ENCODE measurements at places on chromosomes 3 and 15.

DNA sequence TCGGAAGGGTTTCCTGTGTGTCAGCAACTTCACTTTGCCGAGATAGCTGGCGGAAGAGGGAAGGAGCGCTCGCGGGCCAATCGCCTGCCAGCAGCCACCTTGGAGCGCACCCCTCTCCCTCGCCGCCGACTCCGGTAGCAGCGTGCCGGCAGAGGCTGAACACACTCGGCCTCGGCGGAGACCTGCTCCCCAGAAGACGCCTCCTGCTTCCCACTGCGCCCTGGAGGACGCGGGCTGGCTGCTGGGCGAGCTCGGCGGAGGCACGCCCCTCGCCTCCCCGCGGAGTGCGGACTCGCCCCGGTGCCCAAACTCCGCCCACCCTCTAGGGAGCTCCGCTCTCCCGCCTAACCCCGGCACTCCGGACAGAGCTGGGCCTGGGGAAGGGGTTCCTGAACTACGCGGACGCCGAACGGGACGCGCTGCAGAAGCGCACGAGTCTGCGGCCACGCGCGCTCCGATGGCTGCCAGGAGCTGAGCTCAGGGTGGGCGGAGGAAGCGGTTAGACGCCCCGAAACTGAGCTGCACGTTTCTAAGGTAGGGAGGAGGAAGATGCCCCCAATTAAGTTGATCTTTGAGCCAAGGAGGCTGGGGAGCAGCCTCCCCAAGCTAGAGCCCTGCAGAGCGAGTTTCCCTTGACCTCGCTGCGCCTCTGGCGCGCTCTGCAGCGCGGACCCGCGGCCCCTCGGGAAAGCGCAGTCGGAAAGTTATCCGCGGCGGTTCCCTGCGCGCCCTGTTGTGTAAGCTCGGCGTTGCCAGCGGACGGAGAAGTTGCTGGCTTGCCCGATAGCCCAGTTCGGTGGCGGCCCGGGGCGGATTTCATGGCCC is at the start of gene P2RY1:
Gene P2RY1 (plus strand): TSS at position 356 of the 825 bp plus-strand sequence. CDS start 652 bp downstream, outside the sequence.
- peak; percentile 77 for DNase-seq

DNA sequence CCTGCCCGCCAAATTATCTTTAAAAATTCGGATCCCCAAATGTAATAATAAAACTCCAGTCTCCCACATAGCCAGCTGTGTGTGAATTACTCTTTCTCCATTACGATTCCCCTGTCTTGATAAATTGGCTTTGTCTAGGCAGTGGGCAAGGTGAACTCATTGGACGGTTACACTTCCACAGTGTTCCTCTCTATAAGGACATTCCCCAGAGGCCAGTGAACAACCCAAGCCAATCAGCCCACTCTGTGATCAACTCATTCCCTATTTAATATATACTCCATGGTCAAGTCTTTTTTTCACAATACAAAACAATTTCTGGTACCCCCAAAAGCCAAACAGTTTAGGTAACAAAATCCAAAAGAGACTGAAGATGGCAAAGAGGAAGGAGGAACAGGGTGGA is 90.5 kb upstream of the DAZL start:
- no peak for DNase-seq

DNA sequence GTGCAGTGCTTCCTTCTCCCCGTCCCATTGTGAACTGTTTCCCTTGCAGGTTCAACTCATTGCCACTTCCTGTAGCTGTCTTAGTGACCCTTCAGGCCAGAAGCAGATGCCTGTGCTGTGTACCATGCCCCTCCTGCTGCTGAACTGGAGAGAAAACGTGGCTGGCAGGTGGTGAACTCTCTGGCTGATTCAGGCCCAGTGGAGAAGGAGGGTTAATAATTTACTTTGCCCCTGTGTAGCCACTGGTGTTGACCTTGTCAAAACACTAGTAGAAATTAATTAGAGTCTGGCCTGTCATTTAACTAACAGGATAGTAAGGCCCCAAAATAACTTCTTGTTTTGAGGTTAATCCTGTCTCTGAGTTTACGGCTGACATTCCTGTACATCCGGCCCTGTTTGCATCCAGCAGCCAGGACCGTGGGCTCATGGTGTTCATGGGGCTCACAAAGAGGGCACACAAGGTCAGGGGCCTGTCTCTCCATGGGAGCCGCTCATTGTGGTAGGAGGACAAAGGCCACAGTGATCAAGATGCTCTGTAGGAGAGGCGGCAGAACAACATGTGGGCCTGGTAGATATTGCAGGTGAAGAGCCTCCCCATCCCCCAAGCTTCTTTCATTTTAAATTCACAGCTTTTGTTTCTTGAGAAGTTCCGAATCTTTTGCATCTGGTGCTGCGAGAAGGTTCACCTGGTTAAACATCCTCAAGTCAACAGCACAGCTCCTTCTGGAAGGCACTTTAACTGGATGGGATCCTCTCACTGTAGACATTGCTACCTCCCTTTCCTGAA is 101.6 kb downstream of the CGNL1 start:
- DNase-seq, result no peak

DNA sequence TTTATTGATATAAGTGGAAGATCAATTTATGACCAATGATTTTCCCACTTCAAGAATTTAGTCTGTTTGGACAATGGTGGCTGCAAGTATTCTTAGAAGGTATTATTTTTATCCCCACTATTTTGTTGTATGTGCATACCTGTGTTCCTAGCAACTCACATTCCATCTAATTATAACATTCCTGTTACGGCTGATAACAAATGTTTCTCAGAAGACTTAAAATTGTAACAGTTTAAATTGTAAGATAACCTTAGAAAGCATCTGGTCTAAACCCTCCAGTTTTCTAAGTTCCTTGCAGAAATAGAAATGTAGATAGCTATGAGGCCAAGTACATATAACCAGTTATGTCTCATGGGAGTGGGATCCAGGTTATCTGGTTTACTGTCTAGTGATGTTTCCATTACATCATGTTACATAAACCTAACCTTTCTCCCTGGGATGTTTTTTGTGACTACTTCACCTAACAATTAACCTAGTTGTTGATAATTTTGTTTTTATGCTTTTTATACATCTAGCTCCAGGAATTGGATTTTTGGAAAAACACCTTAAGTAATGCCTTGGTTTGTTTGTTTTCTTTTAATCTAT is 11.1 kb upstream of the MFN1 start:
- no peak for DNase-seq

DNA sequence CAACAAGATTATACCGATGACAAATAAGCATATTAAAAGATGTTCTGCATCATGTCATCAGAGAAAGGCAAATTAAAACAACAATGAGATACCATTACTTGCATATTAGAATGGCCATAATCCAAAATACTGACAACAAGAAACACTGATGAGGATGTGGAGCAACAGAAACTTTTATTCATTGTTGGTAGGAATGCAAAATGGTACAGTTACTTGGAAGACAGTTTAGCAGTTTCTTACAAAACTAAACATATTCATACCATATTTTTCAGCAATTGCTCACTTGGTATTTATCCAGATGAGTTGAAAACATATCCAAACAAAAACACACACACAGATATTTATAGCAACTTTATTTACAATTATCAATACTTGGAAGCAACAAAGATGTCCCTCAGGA is 160.9 kb upstream of the MME start:
- DNase-seq, result no peak

GRCh38 chr3:159030138-159030670 is 228.3 kb downstream of the MFSD1 start:
- no peak for DNase-seq

- peak; percentile 48 for DNase-seq
Observed at GRCh38 chr3:129016356-129016719, 15.2 kb downstream of the EFCC1 start.

- no peak for DNase-seq
Observed at GRCh38 chr3:101179637-101180036, 140.7 kb downstream of the IMPG2 start.

GRCh38 chr3:102887431-102887830 is 452.6 kb downstream of the ZPLD1 start:
- DNase-seq, result no peak

DNA sequence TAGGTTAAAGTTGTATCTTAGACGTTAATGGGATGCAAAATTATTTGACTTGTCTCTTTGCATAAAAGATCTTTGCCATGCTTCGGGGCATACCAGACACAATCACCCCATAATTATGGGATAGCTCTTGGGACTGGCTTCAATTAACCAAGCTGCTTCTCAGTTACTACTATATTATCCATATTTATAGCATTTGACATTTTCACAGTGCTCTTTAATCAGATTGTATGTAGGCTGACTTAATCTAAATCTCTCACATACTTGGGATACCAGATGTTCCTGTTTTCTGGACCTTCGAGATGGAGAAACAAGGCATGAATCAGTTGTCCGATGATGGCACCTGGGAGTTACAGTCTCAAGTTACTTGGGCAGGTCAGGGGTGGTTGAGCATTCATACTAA is 27.2 kb upstream of the ABHD17C start:
- no peak for DNase-seq

GRCh38 chr3:8767667-8768363 is 1.6 kb downstream of the OXTR start:
- no peak for DNase-seq
